Esophagus squamous epithelium (tissue), 5 donors: ENCODE measurements at places on chromosomes 5 and 9. TPM values are rescaled to one million over a fixed set of nuclear protein-coding genes. Genes with fewer than 3 reads are reported as not detected.

GPR21 gene
- total RNA-seq = not detected

DNA sequence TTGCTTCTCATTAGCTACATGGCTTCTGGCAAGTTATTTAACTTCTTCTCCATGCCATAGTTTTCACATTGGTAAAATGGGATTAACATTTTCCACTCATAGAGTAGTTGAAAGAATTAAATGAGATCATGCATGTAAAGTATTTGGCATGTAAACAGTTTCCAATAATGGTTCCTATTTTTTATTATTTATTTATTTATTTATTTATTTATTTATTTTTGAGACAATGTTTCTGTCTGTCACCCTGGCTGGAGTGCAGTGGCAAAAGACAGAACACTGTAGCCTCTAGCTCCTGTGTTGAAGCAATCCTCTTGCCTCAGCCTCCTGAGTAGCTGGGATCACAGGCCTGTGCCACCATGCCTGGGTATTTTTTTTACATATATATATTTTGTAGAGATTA, 117.7 kb downstream of the DOCK2 start:
- no peak for DNase-seq

- no peak for DNase-seq
Observed at GRCh38 chr5:76953551-76954382, 922 bp downstream of the CRHBP start.

DNA sequence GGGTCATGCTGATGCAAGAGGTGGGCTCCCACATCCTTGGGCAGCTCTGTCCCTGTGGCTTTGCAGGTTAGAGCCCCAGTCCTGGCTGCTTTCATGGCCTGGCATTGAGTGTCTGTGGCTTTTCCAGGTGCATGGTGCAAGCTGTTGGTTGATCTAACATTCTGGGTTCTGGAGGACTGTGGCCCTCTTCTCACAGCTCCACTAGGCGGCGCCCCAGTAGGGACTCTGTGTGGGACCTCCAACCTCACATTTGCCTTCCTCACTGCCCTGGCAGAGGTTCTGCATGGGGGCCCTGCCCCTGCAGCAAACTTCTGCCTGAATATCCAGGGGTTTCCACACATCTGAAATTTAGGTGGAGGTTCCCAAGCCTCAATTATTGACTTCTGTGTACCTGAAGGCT, 150.1 kb downstream of the NNT start:
- DNase-seq = no peak

C5orf52 gene
- total RNA-seq = not detected

DNA sequence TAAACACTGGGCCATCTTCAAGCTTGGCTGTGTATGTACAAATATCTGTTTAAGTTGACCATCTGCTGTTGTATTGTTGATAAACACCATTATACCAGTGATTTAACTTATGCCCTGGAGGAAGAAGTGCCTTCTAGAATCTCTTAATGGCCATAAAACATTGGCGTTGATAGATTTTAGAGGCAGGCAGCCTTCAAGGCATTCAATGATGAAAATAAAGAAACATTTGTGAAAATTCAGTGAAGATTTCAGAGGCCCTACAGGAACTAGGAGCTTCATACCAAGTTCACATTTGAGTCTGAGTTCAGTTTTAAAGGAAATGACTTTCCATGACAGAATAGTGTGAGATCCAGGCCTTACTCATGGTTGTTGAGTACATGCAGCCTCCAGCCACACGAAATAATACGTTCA, 52.2 kb downstream of the MAP1B start:
- DNase-seq = no peak

SPINK1 gene
- not detected for total RNA-seq
